ENCODE measurements at places on chromosomes 6 and 20.

DNA sequence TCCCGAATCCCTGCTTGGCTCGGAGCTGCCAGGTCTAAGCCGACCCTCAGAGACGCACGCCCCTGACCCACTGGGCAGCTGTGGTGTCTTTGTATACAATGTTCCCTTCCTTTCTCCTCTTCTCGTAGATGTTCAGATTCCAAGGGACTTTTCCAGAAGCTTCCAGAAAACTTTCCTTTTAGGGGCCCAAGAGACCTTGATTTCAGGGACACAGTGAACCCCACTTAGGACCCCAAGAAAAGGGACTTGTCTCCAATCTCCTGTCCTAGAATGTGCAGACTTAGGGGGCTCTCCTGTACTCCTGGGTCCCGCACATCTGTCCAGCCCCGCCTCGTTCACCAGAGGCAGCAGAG, 103.5 kb downstream of the EDN3 start:
- no peak for DNase-seq

- DNase-seq, result no peak
Observed at GRCh38 chr6:156126535-156126934, 650.6 kb upstream of the ARID1B start.

GRCh38 chr6:148405894-148406293, 63.3 kb downstream of the SASH1 start:
- DNase-seq, result no peak

- DNase-seq, result no peak
Observed at GRCh38 chr6:83220121-83220520, 27.0 kb downstream of the RWDD2A start.

DNA sequence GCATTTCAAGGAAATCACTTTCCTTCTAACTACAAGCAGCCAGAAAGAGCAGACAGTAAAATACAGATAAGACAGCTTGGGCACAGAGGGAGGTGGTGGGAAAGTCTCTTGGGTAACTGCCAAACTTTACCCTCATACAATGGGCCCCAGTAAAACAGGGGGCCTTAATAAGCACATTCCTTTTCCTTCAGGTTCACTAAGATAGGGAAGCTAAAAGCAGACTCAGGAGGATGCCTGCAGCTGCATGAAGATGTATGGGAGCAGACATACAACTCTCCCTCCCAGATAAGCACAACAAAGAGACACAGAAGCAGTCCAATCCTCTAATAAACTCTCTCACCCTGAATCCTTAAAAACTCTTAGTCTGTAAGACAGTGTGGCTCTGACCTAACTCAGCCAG, 49.0 kb downstream of the SIM1 start:
- DNase-seq, result peak; percentile 16

DNA sequence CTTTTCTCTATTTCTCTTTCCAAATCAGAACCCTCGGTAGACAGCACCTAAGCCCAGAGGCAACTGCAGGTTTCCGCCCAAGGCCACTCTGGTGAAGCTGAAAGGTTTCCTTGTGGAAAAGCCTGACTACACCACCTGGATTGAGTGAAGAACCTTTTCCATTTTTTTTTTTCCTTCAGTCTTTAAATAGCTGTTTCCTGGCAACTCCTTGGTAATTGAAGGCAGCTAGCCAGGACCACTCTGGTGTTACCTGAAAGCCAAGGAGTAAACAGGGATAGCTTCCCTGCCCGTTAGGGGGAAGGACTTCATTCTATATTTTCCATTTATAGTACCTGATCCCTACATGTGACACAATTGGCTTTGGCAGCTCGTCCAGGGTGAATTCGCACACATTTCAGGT, 1238.4 kb downstream of the GRIK2 start:
- DNase-seq, result no peak

Data from SK-N-MC (cell line).